Glomerular endothelial cell (primary cell): ENCODE measurements at places on chromosomes 16 and 17. TPM values are rescaled to one million over a fixed set of nuclear protein-coding genes. Genes with fewer than 3 reads are reported as not detected.

GRCh38 chr17:12429116-12429515, 236.6 kb upstream of the MYOCD start:
- no peak for DNase-seq

DNA sequence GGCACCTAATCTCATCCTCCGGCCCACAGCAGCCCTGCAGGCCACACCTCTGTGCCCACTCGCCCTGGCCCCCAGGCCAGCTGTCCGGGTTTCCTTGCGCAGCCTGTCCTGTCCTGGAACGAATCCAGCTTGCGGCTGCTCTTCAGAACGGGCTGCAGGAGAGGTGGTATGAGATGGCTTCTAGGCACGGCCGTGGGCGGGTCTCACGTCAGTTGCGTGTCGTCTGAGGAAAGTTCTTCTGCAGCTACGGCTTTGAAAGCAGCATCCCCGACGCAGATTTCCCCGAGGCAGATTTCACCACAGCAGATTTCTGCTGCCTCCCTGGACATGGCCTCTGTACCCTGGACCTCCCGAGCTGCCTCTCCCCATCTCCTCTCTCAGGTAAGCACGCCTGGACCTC, 18.2 kb downstream of the GALNS start:
- no peak for DNase-seq

GRCh38 chr17:5630434-5630833, 46.1 kb upstream of the NLRP1 start:
- peak; percentile 29 for DNase-seq

- DNase-seq, result no peak
These were observed 392.4 kb upstream of the GOT2 start for GRCh38 chr16:59126486-59126885.

DNA sequence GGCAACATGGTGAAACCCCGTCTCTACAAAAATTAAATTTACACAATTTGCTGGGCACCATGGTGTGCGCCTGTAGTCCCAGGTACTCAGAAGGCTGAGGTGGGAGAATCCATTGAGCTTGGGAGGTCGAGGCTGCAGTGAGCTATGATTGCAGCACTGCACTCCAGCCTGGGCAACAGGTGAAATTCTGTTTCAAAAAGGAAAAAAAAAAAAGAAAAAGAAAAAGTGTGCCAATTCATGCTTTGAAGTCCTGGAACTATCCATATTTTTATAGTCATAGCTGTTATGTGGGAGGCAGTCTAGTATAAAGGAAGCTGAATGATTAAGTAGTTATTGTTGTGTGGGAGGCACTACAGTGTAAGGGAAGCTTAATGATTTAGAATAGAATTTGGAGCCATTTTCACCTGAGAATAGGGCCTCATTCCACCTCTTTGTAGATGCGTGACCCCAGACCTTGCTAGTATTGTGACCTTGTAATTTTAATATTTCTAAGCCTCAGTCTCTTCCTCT, 31.6 kb downstream of the IQCK start:
- DNase-seq, result no peak

DNA sequence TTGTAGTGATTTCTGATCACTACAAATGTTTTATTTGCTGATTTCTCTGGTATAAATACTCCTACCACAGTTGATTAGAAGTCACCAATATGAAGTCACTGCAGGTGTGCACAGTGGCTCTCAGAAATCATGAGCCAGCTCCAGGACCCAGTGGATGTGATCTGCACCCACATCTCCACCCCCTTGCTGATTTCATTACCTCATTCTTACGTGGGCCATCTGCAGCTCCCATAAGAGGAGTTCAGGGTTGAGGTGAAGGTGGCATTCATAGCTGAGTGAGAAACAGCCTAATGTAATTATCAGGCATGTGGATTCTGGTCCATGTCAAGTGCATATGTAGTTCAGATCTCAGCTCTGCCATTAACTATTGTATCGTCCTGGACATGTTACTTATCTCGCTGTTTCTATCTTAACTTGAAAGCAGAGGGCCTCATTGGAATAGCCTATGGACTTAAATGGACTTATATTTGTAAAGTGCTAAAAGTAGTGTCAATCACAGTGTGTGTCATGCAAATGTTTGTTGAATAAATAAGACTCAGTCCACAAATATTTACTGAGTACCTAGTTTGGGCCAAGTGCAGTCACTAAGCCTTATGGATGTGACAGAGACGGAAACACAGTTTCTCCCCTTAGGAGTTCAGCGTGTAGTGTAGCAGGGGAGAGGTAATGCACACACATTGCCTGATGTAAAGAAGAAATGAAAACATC, 40.7 kb upstream of the ZKSCAN2 start:
- DNase-seq, result no peak

DNA sequence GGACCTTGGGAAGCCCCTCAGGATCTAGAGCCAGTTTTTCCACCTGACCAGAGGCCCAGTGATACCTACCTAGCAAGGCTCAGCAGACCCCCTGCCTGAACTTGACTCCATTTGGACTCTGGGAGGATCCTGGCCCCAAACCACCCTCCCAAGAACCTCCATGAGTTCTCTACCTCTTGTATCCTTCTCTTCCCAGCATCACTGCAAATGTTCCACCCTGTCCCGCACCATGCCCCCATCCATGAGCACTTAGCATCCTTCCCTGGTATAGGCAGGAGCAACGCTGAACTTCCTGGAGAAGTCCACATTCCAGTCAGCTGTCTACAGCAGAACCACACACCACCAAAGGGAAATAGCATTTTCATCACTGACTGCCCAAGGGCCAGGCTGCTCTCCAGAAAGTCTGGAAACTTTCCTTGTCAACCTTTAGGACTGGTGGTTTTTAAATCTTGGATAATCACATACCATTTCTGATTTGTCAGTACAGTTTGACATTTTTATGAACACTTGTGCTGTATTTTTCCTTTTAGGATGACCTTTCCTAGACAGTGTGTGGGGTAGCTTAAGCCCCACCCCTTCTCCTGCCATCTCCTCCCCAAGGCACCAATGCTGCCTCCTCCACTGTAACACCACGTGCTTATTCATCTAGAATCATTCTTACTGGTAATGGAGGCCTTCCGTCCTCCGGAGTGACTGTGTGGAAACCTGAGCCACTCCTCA, 13.9 kb downstream of the EIF4A3 start:
- DNase-seq, result no peak

DNA sequence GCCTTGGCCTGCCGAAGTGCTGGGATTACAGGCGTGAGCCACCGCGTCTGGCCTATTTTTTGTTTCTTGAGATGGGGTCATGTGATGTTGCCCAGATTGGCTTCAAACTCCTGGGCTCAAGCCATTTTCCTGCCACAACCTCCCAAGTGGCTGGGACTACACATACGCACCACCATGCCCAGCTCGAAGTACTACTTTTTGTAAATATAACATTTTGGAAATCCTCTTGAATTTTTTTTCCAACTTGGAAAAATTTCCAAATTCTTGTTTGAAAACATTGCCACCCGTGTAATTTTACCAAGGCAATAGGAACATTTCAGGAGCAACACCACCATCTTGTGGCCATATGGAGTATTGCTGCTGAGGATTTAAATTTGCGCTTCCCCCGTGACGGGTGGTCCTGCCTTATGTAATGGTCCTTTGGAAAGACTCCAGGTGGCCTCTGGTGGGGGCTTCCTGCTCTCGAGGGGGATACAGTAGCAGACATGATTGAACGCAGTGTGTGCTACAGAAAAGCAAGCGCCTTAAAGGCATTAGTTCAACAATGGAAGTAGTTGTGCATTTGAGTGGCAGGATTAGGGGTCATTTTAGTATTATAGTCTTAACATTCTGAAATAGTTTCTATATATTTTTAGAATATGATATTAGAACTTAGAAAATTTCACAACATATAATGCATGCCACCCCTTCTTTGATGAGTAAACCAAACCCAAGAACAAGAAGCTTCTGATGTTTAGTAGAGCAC, 8.0 kb downstream of the FLYWCH1 start:
- no peak for DNase-seq

DNA sequence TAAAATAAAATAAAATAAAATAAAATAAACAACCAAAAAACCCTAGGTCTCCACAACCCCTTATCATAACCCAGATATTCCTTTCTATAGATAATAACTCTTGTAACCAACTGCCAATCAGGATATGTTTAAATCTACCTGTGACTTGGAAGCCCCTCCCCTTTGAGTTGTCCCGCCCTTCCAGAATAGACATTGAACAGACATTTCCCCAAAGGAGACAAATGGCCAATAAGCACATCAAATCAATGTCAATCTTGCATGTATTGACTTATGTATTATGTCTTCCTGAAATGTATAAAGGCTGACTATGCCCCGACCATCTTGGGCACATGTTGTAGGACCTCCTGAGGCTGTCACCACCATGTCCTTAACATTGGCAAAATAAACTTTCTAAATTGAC, 1.5 kb upstream of the MAPK7 start:
- DNase-seq, result no peak

DNA sequence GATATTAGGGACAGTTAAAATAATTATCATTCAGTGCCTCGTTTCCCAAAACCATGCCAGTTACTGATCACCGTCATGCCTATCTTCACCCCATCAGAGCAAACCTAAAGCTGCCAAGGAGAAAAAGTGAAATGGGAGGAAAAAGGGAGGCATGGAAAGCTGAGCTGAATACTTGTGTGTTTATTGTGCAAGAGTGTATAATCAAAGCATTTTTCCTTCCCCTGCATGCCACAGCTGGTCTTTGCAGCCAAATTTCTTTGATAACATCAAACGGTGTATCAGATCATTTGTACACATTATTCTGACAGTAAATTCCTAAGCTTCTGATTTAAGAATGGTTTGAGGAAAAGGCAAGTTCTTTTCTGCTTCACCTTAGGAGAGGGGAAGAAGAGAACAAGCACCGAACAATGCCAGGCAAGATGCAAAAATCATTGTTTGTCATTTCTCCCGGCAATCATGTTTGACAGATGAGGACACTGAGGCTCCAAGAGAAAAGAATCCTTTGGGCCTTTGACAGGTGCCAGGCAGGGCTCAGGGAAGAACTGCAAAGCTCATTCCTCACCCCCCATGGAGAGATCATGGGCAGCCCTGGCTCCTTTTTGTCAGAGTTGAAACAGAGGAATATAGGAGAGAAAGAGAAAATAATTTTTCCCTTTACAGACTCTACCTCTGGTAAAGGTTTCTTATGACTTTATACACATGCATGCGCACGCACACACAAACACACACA, 51.4 kb upstream of the ARHGAP44 start:
- no peak for DNase-seq

DNA sequence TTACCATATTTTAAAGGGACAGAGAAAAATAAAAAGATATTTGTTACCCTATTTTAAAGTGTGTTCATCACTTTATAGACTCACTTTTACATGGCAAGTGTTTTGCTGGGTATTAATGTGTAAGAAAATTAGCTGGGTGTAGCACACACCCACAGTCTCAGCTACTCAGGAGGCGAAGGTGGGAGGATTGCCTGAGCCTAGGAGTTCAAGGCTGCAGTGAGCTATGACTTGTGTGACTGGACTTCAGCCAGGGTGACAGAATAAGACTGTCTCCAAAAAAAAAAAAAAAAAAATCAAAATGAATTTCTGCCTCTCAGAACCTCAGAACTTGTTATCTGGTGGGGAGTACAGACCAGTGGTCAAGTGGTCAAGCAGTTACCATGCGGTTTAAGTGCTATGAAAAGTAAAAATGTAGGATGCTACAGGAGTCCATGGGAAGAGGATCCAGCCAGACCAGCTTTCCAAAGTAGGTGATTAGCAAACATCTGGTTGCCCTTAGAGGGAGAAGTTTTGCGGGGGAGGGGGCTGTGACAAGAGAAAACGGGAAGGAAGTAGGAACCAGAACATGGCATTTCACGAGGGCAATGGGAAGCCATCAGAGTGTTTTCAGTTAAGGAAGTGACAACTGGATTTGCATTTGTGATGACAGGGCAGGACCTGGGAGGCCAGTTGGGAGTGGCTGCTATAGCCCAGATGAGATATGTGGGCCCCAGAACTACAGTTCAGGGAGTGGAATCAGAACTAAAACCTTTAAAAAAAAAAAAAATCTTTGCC, 13.9 kb downstream of the CNEP1R1 start:
- DNase-seq, result no peak

DNA sequence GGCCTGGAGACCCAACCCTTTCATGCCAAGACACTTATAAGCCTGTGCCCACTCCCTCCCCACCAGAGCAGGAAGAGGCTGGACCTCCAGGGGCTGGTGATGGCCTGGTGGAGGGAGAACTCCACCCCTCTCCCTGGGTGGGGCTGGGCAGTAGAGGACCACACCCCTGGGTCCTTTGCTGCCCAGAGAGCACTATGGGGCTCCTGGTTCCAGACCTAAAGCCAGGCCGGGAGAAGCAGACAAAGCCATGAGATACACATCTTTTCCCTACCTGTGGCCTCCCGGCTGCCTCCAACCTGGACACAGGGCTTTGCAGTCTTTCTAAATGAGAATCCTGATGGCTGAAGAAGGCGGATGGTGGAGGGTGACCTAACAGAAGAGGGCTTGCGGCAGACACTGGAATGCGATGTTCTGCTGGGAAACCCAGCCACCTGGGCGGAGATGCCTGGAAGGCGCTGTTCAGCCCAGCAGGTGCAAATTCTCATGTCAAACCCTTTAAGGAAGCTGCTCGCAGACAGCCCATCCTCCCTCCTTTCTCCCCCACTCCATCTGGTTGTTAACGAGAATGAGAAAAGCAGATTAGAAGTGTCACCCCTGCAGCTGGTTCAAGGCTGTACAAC, 43.9 kb upstream of the KIFC3 start:
- no peak for DNase-seq

DNA sequence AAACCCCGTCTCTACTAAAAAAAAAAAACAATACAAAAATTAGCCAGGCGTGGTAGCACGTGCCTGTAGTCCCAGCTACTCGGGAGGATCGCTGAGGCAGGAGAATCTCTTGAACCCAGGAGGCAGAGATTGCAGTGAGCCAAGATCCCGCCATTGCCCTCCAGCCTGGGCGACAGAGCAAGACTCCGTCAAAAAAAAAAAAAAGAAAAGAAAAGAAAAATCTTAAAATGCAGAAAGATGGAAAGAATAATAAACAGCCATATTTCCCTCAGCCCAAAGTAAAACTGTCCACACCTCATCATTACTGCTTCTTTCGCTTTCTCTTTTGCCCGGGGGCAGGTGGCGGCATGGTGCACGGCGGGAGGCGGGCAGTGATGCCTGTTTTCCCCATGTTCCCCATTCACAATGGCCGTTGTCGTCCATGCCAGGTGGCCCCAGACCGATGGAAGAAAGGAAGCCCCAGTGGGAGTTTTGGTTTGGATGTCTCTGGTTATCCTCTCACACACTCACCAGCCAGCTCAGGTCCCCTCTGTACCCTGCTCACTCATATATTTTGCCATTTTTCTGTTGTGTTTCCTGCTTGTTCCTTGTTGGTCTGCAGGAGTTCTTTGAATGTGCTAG, 37.0 kb upstream of the PEMT start:
- DNase-seq, result no peak

GRCh38 chr17:8138374-8138671, 13.9 kb downstream of the PER1 start:
- no peak for DNase-seq

Gene CHST4
- total RNA-seq, result not detected in 2 replicates

Gene LRRC46
- total RNA-seq, result 0.24 TPM in 1 of 2 replicates, not detected in the other

Gene PIK3R6
- total RNA-seq, result 0.10 and 1.2 TPM in 2 replicates

Gene KRTAP9-3
- total RNA-seq, result not detected in 2 replicates

Gene RASD1
- total RNA-seq, result 2.9 and 5.2 TPM in 2 replicates
